ENCODE measurements at places on chromosomes 12 and 14.

DNA sequence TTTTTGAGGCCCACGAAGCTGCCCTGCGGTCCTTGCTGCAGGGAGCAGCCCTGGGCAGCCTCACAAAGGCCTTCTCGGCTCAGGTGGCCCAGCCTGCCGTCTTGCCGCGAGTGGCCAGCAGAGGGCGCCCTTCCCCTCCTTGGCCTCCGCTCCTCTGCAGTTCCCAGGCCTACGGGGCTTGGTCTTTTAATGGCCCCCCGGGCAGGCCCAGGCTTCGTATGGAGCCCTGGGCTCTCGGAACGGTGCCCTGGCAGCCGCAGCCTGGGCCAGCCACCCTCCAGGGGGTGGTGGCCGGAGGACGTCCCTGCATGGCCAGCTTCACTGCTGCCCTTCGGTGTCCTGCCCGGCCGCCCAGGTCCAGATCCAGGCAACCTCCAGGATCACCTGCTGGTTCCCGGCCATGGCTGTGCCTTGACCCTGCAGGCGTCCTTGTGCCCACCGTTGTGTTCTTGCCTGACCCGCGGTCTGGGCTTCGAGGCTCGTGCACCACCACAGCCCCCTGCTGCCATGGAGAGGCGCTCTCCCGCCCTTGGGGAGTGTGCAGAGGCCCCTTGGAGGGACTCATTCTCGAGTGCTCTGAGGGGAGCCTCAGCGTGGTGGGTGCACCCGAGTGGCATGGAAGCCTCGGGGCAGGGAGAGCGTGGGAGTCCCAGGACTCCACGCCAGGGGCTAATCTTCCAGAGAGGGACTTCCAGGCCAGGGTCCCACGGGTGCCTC lies 9.4 kb downstream of the ASPG start:
- DNase-seq: no peak

DNA sequence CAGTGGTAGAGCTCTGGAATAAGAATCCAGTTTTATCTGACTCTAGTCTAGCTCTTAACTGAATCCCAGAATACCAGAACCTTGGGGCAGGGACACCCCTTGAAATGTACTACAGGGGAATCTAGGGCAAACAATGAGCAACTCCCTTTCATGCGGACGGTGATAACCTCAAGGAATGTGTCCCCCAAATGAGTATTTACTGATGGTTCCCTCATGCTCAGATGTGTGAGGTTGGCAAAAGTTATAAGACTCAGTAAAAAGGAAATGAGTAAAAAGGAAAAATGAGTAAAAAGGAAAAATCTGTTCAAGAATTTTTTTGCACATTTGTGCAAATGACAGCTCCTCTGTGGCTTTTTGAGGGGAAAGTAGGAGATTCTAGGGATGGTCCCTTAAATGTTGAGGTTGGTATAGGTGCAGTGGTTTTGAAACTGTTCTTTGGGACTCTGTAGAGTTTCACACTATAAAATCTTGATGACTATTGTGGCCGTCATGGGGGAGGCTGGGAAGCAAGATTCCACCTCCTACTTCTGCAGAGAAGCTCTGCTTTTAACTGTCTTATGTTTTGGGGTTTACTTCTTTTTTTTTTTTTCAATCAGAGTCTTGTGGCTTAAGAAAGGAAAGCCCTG lies 58.6 kb downstream of the NRXN3 start:
- no peak for DNase-seq

GRCh38 chr14:75660630-75661498 lies at the start of the genes ERG28 and TTLL5:
Gene ERG28, minus strand, starts transcription at chr14:75660876. Its CDS starts 3,374 bp downstream, at chr14:75657502.
Gene TTLL5, plus strand, starts transcription at chr14:75661246. Its CDS starts 1,904 bp downstream, at chr14:75663150.
- DNase-seq: peak; percentile 95

GRCh38 chr14:51481643-51482042 lies 170.1 kb upstream of the FRMD6 start:
- DNase-seq: no peak

GRCh38 chr12:30485230-30485890 lies 210.3 kb downstream of the IPO8 start:
- DNase-seq: no peak

DNA sequence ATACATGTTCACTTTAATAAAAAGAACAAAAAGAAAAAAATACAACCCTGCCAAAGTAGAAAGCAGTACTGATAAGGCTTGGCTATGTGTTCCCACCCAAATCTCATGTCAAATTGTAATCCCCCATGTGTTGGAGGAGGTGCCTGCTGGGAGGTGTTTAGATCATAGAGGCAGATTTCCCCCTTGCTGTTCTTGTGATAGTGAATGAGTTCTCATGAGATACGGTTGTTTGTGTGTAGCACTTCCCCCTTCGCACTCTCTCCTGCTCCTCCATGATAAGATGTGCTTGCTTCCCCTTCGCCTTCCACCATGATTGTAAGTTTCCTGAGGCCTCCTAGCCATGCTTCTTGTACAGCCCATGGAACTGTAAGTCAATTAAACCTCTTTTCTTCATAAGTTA lies 59.9 kb downstream of the USP15 start:
- no peak for DNase-seq

DNA sequence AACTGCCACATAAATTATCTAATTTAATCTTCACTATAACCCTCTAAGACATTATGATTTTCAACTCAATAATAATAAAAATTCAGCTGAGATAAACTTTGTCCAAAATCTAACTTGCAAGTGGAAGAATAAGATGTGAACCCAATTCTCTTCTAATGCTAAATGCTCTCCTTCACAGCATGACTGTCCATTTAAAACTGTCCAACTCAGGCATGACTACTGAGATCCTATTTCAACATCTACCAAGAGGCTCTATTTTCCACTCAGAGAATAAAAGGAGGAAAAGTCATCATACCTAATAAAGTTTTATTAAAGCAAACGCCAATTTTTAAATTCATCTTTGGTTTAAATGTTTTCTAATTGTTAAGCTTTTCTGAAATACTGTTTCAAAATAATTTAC lies 183.6 kb downstream of the MED13L start:
- no peak for DNase-seq

GRCh38 chr12:44930972-44931600 lies 55.0 kb upstream of the NELL2 start:
- peak; percentile 37 for DNase-seq

DNA sequence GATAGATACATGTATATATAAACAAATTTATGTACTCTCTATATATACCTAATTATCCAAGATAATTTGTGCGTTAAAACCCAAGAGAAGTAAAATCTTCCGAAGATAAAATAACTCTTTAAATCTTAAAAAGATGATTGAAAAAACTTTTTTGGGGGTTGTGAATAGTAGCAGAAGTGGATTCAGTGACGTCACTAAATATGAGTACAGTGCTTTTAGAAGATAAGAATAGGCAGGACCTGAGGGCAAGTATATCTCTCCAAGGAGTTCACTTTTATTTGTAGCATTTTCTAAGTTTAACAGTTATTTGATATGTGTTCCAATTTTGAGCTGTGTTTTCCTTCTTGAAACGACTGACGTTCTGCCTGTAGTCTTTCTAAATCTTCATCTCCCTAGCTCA lies 319.8 kb downstream of the PPFIA2 start:
- no peak for DNase-seq

DNA sequence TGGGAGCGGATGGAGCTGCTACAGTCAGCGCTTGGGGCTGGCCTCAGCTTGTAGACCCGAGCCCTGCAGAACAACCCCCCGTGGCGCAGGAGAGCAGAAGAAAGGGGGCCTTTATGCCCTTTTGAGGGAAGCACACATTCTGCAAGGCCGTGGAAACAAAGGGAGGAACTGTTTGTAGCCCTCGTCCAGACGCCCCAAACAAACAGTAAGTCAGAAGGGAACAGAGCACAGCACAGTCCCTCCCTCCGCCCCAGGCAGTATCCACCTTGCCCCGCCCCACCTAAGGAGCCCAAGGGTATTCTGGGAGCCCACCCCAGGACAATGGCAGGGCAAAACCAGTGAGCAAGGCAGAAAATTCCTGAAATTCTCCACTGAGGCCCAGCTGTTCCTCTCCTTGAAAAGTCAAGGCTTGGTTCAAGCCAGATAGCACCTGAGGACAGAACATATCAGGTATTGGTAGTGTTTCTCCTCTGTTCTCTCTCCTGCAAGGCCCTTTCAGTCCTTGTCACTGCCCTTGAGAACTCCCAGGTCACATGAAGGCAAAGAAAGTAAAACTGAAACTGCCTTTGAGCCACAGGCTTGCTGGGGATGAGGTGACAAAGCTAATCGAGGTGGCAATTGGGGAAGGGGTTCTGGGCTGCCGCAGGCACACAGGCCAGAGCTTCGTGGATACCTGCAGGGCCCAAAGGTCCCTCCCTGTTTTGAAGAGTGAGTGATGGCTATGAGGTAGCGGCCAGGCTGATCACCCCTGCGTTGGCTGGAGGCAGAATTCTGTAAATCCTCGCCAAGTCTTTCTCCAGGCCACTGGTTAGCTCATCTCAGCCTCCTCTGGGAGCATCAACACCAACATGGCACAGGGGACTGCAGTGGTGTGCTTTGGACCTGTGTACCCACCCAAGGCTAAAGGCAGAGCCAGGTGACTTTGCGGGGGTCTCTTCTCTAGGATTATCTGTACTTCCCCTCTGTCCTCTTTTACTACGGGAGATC lies 499 bp downstream of the DGLUCY start:
- DNase-seq: no peak

Measured in AG09309 (cell line).